MM.1S (cell line): ENCODE measurements at places on chromosomes 16 and 17.
A peak's percentile ranks its signal among the peaks of the same experiment; 100 is the strongest.

- peak; percentile 75 for DNase-seq
These were observed 72.3 kb downstream of the CDK5R1 start for GRCh38 chr17:32558997-32559650.

- no peak for DNase-seq
These were observed 224.4 kb downstream of the PRKCA start for GRCh38 chr17:66526827-66527226.

GRCh38 chr17:31226950-31227349 lies 70.1 kb downstream of the OMG start:
- DNase-seq, result no peak

GRCh38 chr16:23436951-23437350 lies 16.0 kb downstream of the COG7 start:
- no peak for DNase-seq

- no peak for DNase-seq
These were observed 5.4 kb downstream of the DYNLL2 start for GRCh38 chr17:58088624-58089023.

DNA sequence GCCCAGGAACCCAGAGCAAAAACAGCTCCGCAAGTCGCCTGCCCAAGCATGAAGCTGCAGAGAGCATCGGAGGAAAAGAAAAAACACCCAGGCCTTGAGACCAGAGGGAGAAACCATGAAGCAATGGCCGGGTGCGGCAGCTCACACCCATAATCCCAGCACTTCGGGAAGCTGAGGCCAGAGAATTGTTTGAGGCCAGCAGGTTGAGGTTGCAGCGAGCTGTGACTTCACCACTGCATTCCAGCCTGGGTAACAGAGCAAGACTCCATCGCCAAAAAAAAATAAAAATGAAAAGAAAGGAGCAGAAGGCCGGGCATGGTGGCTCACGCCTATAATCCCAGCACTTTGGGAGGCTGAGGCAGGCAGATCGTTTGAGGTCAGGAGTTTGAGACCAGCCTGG lies 40.3 kb downstream of the C16orf95 start:
- DNase-seq, result no peak

DNA sequence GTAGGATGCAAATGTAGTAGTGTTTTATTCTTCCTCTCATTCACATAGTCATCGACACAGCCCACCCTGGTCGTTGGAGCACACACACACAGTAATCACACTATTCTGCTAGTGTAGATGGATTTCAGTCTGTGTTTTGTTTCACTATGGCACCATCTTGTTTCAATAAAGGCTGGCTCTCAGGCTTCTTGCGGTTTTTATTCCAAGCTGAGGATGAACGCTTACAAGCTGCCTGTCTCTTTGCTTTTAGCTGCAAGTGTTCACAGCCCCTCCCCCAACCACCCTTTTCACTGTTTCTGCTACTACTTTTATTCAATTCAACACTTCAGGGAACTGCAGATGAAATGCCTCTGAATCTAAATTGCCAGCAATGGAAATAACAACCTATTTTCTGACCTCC lies 140.9 kb upstream of the PMFBP1 start:
- DNase-seq, result no peak

- DNase-seq, result no peak
These were observed 208.2 kb downstream of the FTO start for GRCh38 chr16:53912155-53912554.

GRCh38 chr17:79023886-79024771 lies at the start of gene C1QTNF1:
TSS of gene C1QTNF1 (plus strand) at chr17:79024169. CDS start at chr17:79043969, 19,800 bp downstream.
- peak; percentile 21 for DNase-seq
